ENCODE measurements at places on chromosomes 5 and 9.

- DNase-seq = no peak
Measured at GRCh38 chr5:178991190-178992145, 3.7 kb downstream of the GRM6 start.

GRCh38 chr5:147559749-147560148 lies 49.9 kb upstream of the DPYSL3 start:
- DNase-seq = no peak

- DNase-seq = no peak
Measured at GRCh38 chr9:111916234-111916645, 19.6 kb downstream of the UGCG start.

- DNase-seq = no peak
Measured at GRCh38 chr9:107281922-107282667, 984 bp upstream of the RAD23B start.

- no peak for DNase-seq
Measured at GRCh38 chr5:126122942-126123341, 300.3 kb upstream of the GRAMD2B start.

GRCh38 chr5:79898611-79899010 lies 92.5 kb downstream of the MTX3 start:
- no peak for DNase-seq

DNA sequence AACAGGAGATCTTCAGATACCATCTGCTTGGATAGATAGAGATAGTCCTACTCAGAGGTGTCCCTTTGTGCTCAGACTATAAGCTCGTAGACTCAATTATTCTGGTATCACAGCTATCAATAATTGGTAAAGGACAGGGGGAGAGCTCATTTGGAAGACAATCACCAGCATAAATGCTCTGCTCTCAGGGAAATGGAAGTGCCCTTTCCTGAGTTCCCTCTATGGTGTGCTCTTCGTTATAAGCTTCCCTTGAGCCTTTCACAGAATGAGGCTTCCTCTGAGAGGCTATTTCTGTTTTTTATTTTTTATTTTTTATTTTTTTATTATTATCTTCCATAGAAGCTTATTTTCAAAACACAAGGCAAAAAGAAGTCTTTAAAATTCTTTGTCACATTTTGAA lies 1155.7 kb upstream of the DMAC1 start:
- no peak for DNase-seq

DNA sequence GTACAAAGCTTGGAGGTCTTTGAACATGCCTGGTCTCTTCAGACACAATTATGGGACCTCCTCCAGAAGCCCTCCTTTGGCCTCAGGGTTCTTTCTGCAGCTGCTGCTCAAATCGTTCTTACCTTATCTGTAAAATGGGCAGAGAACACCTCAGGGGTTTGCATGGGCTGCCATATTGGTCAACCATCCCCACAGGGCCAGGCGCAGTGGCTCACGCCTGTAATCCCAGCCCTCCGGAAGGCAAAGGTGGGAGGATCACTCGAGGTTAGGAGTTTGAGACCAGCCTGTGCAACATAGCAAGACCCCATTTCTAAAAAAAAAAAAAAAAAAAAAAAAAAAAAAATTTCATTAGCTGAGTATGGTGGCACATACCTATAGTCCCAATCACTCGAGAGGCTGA lies 29.1 kb upstream of the TCF7 start:
- no peak for DNase-seq

GRCh38 chr9:97721396-97721795 lies 24.3 kb upstream of the XPA start:
- DNase-seq = no peak

DNA sequence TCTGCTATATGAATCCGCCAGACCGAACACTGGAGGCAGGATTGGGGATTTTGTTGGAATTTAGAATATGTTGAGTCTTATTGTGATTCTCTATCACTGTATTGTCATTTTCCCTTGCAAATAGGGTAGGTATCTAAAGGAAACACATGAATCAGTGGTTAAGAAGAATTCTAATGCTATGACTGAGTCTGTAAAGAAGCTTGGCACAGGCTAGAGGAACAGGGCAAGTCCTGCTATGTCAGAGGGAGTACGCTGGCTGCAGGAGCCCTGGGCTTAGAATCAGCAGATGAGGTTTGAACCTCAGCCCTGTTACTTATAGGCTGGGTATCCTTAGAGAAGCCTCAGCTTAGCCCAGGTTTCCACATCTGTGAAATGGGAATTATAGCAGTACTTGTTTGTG lies 198.1 kb downstream of the NR3C1 start:
- DNase-seq = no peak

DNA sequence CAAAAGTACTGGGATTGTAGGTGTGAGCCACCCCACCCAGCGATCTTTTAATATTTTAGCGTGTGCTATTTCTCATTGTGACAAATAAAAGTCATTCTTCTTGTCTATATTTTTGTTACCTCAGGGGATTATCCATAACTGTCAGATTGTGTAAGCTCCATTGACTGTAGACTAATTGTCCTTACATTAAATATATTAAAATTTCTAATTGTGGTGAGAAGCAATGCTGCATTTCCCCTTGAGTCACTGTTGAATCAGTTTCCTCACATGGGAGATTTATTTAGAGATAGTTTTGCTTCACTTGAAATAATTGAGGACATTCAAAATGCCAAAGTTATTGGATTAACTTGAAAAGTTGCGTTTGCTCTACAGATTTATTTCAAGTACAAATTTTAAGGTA lies 782.4 kb upstream of the WWC1 start:
- no peak for DNase-seq

DNA sequence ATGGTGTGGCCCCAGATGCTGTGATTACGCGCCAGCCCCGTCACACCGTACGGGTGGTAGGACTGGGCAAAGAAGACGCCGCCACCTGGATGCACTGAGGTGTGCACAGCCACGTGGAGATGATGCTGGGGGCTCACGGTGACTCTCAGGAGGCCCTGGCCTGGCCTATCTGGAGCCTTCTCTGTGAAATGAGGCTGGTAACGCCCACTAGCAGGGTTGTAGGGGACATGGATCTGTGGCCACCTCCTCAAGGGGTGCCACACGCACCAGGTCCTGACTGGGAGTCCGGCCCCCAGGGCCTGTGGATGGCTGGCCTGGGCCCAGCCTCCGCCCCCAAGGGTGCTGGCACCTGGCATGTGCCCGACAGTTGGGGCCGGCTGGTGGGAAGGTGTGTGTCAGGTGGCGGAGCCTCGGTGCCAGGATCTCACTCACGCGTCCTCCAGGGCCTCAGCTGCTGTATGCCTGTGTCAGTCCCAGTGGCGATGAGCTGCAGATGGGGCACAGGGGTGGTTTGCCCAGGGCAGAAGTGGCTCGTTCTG lies 32.4 kb downstream of the NEK6 start:
- no peak for DNase-seq

DNA sequence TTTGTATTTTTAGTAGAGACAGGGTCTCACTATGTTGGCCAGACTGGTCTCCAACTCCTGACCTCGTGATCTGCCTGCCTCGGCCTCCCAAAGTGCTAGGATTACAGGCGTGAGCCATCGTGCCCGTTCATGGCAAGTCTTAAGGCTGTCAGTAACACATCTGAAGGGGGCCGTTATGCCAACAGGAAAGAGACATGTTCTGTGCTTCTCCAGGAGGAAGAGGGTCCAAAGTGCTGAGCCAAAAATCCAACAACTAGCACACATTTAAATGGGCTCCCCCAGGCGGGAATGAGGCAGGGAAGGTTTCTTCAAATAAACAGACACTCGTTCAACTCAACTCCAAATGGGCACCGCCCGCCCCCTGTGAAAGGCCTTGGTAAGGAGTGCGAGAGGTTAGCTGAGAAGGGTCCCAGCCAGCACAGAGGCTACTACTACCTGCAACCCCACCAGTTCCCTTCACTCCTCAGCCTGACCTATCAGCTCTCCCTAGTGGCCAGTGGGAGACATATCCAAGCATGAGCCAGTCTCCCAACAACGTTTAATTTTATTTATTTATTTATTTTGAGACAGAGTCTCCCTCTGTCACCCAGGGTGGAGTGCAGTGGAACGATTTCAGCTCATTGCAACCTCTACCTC lies 84.1 kb upstream of the DMRT1 start:
- DNase-seq = no peak

DNA sequence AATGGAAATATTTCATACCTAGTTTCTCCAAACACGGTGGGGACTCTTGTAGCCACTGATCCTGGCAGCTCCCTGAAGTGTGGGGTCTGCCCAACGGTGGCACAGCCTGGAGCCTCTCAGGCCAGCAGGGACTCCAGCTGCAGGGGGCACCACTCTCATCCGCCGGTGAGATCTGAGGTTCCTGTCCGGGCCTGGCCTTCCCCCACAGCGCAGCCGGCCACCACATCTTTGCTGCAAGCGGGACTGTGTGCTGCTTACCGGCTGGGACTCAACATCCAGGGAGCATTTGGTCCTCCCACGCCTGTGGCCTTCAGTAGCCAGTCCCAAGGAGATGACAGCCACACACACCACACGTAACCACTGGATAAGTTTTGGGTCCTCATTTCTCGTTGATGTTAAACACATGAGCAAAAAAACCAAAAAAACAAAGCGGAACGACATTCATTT lies 7.7 kb upstream of the NKX2-5 start:
- no peak for DNase-seq

DNA sequence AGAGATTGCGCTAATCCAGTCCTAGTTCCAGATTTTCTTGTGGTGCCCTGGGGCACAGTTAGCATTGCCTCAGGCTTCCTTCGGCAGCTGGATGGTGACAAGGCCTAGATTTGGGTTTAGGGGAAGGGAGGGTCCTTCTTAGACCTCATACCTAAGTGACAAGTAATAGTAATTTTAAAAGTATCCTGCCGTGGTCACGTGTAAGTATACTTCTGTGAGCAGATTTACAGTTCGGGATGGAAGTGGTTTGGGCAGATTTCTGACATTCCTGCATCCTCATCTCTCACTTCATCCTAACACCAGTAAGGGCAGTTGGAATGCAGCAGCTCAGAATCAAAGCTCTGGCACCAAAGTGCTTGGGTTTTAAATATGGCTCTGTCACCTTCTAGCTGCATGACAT lies 71.6 kb downstream of the LRRC70 start:
- no peak for DNase-seq

- peak; percentile 69 for DNase-seq
Measured at GRCh38 chr9:19464764-19465585, 56.2 kb downstream of the ACER2 start.

GRCh38 chr5:94702729-94703128 lies 84.3 kb downstream of the SLF1 start:
- no peak for DNase-seq

GRCh38 chr5:55286411-55286933 lies 21.0 kb downstream of the DHX29 start:
- DNase-seq = no peak

DNA sequence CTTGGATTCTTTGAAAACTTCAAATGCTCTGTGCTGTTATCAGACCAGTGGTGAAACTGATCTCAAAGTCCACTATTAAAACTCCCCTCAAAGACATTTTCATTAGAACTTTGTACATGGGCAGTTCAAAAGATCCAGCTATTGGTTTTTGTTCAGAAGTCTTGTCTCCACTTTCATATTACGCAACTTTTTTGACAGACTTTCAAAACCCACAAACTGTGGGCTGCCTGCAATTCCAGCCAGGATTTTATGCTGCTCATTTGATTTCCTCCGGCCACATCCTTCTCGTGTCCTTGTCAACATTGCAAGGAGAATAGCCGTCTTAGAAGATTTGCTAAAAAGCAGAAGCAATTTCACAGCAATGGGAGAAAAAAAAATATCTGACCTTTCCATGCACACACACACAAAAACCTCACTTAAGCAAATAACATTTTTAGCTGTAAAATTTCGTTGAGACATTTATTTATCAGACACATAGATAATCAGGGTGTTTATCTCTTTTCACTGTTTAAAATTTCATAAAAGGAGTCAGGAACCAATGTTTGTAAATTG lies 1990.5 kb downstream of the MAT2B start:
- no peak for DNase-seq

Measured in nucleus accumbens (tissue), 56 donors.